Stimulated activated CD4-positive, alpha-beta T cell treated with anti-CD3 and anti-CD28 coated beads, TNF-alpha, amount 100 ng/mL, for 24 hours (primary cell): ENCODE measurements at places on chromosomes 12 and 14.

GRCh38 chr12:2291182-2291832, 238.5 kb downstream of the CACNA1C start:
- DNase-seq: peak; percentile 14

DNA sequence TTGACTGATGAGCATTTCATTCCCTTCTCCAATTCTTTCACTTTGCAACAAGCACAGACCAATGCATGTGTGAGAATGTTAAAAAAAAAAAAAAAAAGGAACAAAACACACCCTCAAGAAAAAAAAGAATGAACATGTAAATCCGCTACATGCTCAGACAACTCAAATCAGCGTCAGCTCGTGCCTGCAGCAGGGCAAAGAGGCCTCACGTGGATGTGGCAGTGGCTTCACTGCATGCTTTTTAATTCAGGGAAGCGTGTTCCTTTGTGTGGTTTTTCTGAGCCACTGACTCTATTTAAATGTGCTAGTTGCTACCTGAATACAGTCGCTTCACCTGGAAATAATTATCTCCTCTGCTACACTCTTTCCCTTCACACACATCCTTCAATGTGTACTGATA, 55.1 kb downstream of the PPP1R36 start:
- DNase-seq: no peak

GRCh38 chr12:89179983-89180382, 172.3 kb downstream of the DUSP6 start:
- DNase-seq: no peak

GRCh38 chr14:80996049-80996901, 40.9 kb downstream of the TSHR start:
- no peak for DNase-seq

DNA sequence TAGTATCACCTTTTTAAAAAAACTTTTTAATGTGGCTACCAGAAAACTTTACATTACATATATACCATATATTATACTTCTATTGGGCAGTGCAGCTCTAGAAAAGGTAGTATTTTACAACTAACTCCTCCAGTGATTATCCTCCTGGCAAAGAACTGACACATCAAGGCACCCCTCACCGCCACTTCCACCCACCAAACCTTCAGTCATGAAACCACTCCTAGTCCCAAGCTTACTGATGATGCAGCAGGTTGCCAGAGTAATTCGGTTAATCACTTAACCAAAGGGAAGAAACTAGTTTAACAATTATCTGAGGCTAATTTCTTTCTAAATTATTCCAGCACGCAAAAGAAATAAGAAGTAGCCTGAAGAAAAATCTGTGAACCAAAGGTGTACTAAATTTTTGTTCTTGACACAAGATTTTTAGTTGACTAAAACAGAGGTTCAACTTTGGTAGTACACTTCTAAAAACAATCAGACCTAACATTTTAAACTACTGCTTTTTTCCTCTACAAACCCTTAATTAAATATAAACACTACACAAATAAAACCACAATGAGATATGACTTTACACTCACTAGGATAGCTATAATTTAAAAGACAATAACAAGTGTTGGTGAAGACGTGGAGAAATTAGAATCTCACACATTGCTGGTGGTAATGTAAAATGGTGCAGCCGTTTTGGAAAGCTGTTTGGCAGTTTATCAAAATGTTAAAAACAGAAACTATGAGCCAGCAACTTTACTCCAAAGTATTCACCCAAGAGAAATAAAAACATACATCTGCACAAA, 16.7 kb downstream of the SPPL3 start:
- peak; percentile 20 for DNase-seq

DNA sequence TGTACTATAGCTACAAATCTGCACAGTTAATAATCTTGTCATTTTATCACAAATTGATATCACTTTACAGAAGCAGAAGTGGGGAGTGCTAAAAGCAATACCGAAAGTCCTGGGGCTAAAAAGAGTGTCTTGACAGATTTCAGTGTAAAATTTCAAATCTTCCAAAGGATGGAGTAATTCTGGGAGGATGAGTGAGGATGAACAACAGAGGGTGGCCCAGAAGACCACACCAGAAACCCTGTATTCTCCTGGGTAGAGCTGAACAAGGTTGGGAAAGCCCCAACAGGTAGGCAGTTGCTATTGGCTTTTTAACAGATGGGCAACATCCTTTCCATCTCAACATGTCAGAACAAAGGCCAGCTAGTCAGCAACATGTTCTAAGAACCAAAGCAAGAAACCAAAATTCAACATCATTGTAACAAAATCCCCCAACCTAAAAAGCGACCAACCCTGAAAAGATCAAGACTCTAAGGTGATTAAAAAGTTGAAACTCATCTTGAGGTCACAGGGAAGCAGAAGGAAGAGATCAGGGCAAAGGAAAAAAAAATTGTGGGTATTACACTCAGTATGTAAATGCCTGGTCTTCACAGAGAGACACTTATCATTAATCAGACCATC, 38.8 kb downstream of the CBX5 start:
- no peak for DNase-seq

DNA sequence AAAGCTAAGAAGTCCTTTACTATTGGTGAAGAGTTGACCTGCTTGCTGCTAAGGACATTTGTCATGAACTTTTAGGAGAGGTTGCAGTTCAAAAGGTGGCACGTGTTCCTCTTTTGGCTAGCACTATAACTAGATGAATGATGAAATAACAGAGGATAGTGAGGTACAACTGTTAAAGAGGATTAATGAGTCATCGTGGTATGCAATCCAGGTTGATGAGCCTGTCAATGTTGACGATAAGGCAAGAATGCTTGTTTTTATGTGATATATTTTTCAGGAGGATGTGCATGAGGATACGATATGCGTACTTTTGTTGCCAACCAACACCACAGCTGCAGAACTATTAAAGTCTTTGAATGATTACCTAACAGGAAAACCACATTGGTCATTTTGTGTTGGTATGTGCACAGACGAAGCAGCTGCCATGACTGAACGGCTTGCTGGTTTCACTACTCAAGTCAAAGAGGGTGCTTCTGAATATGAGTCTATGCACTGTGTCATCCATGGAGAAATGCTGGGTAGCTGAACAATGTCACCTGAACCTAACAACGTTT, 10.6 kb downstream of the CEP128 start:
- no peak for DNase-seq

- DNase-seq: no peak
Measured at GRCh38 chr12:58416236-58416635, 474.9 kb downstream of the ATP23 start.

- no peak for DNase-seq
Measured at GRCh38 chr12:67517181-67517887, 131.2 kb upstream of the DYRK2 start.

GRCh38 chr12:44428825-44429224, 447.3 kb downstream of the NELL2 start:
- no peak for DNase-seq

DNA sequence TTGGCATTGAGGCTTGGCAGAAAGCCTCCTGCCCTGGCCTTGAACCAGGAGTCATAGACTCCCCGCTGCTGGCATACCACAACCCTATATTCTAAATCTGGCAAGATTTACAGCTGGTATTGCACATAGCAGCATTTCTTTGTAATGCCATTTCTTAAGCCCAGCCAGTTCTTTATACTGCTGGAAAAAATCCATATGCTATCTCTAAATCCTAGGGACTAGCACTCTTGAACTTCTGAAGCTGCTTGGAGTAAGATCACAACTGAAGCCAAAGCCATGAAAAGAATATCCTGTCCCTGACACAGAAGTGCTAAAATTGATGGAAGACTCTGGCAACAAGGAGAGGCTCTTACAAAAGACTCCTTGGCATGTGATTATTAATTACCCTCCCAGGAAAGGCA, 89.3 kb downstream of the KCNC2 start:
- DNase-seq: no peak

GRCh38 chr12:6074979-6075585, 49.4 kb downstream of the VWF start:
- DNase-seq: no peak

DNA sequence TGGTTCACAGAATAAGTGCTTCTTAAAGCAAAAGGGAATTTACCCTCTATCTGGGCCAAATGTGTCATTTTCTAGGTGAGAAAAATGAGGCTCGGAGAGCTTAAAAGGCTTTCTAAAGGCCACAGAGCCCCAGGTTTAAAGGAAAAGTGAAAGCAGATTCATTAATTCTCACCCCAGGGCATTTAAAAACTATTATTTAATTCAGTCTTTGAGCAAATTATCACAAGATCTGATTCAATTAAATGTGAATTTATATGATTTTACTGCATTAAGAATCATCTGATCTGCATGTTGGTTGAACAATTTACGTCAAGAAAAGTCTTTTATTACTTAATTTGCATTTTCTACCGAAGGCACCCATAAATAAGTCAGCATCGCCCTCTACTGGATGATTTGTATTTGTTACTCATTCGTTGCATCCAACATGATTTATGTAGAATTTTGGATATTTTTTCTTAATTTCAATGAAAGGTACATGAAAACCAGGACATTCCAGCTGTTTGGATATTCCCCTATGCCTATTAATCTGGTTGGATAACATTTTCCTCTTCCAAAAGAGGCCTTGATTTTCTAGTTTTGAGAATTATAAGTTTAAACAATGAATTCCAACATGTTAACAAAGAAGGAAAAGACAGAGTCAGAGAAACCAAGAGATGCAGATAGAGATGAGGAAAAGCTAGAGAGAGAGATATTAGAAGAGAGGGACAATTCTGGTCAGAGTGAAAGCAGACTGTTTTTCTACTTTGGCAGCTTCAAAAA, 19.1 kb upstream of the DHRS7 start:
- no peak for DNase-seq

DNA sequence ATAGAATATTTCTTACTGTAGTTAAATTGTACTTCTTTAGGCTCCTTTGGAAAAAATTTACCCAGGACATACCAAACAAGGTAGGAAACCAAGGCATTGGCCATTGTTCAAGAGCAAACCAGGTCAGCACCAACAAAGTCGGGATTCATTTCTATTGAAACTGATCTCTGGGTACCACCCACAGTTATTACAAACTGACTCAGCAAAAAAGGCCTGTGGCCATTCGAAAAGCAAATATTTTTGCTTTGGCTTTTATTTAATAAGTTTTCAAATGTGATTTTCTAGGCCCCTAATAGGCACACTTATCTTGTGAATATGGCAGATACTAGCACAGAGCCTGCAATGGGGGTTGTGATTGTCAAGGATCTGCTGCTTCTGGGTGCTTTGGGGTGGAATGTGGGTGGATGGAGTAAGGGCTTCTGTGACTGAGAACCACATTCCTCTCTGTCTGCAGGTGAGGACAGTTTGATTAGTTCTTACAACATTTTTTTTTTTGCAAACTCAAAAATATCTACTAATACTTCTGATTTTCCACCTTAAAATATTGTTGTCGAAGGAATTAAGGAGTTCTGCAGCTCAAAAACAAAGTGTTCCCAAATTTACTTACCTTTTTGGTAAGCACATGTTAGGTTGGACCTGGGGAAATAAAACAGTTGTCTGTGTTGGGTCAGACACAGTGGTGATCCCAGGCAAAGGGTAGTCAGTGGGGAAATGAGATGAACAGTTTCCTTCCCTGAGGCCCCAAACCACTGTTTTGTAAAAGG, 45.1 kb downstream of the FLRT2 start:
- DNase-seq: no peak

- no peak for DNase-seq
Measured at GRCh38 chr12:75529316-75529715, 17.9 kb upstream of the KRR1 start.

- DNase-seq: no peak
Measured at GRCh38 chr12:53327435-53328042, 6.1 kb upstream of the AAAS start.
